Tibial nerve (tissue), 4 donors: ENCODE measurements at places on chromosomes 1 and 21. TPM values are rescaled to one million over a fixed set of nuclear protein-coding genes. Genes with fewer than 3 reads are reported as not detected.

TRIM67 gene
- not detected for total RNA-seq

KIF26B gene
- total RNA-seq: 2.0 TPM

C1orf21 gene
- total RNA-seq: 39.4 TPM

ADGRL4 gene
- 48.0 TPM for total RNA-seq

GRCh38 chr1:26848941-26849774 is 13.8 kb upstream of the SFN start:
- peak overlapping the region; percentile 89 for H3K27ac ChIP-seq
- no peaks in the 10 kb centered on the region for H3K27me3 ChIP-seq
- no peak for DNase-seq
- peaks cover 18% of the 10 kb centered on the region for H3K4me1 ChIP-seq

GRCh38 chr1:62180639-62181038 is 14.0 kb upstream of the L1TD1 start:
- no peaks in the 10 kb centered on the region for H3K4me1 ChIP-seq
- no peak overlapping the region for H3K27ac ChIP-seq

DNA sequence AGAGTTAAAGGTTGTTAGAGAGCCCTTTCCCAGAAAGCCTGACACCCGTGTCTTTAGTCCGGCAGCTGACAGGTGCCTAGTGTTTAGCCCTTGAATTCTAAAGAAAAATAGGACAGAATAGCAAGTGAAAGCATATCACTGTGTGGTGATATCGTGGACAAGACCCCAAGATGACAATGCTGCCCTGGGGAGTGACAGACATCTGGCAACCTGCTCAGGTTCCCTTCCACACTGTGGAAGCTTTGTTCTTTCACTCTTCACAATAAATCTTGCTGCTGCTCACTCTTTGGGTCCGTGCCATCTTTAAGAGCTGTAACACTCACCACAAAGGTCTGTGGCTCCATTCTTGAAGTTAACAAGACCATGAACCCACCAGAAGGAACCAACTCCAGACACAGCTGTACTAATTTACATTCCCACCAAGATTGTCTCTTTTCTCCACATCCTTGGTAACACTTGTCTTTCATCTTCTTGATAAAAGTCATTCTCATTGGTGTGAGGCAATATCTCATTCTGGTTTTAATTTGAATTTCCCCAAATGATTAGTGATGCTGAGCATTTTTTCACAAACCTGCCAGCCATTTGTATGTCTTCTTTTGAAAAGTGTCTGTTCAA is 107.6 kb upstream of the SGIP1 start:
- H3K27me3 ChIP-seq: no peaks in the 10 kb centered on the region
- no peak overlapping the region for H3K4me3 ChIP-seq
- H3K4me1 ChIP-seq: no peaks in the 10 kb centered on the region
- DNase-seq: no peak

- H3K36me3 ChIP-seq: no peaks in the 10 kb centered on the region
- no peaks in the 10 kb centered on the region for H3K27me3 ChIP-seq
- H3K27ac ChIP-seq: no peak overlapping the region
- DNase-seq: no peak
- H3K4me1 ChIP-seq: no peaks in the 10 kb centered on the region
These were observed 59.7 kb downstream of the BRINP2 start for GRCh38 chr1:177230228-177231016.

DNA sequence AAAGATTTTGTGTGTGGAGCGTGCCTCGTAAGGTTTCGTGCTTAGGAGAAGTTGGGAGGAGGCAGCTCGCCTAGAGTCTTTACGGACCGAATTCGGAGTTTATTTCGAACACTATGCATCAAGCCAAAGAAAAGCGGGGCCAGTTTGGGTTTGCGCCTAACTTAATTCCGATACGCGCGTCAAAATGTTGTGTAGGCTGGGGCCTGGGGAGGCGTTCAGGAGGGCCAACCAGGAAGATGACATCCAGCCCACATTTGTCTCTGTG is 6.4 kb downstream of the FOXD2 start:
- peaks cover 97% of the 10 kb centered on the region for H3K27me3 ChIP-seq
- peak overlapping the region; percentile 47 for H3K27ac ChIP-seq

DNA sequence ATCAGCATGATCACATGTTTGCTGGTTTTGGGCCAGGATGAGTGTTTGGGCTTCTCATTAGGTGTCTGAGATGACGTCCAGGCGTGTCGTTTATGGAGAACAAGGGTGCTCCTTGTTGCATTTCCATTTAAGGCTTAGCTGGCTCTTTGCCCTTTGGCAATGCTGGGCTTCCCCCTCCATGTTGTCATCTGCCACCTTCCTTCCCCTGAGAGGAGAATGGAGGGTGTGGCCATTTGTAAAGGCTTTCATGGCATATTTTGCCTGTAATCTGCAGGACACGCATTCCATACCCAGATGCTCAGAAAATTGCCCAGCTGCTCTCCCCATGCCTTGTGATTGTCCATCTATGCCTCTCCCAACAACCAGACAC is 27.7 kb downstream of the PKP1 start:
- H3K36me3 ChIP-seq: no peaks in the 10 kb centered on the region
- DNase-seq: peak; percentile 9
- H3K4me1 ChIP-seq: no peaks in the 10 kb centered on the region
- H3K4me3 ChIP-seq: no peak overlapping the region
- H3K27me3 ChIP-seq: peaks cover 15% of the 10 kb centered on the region

DNA sequence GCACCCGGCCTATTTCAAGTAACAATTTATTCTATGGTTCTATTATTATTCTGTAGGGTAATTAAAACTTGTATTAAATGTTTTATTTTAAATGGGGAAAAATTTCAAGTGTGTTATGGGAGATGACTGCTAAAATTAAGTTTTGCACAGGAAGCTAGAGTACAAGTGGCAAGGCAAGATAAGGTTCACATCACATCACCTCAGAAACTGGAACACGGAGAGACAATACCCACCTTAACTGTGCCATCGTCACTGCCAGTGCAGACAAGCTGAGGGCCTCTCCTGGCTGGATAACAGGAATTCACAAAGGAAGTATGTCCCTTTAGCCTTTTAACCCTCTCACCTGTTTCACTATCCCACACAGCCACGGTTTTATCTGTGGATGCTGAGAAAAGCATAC is 7.6 kb downstream of the SNRNP40 start:
- H3K4me3 ChIP-seq: no peak overlapping the region
- no peak overlapping the region for H3K27ac ChIP-seq
- no peaks in the 10 kb centered on the region for H3K4me1 ChIP-seq
- no peak for DNase-seq
- H3K27me3 ChIP-seq: no peaks in the 10 kb centered on the region
- peaks cover 23% of the 10 kb centered on the region for H3K36me3 ChIP-seq

DNA sequence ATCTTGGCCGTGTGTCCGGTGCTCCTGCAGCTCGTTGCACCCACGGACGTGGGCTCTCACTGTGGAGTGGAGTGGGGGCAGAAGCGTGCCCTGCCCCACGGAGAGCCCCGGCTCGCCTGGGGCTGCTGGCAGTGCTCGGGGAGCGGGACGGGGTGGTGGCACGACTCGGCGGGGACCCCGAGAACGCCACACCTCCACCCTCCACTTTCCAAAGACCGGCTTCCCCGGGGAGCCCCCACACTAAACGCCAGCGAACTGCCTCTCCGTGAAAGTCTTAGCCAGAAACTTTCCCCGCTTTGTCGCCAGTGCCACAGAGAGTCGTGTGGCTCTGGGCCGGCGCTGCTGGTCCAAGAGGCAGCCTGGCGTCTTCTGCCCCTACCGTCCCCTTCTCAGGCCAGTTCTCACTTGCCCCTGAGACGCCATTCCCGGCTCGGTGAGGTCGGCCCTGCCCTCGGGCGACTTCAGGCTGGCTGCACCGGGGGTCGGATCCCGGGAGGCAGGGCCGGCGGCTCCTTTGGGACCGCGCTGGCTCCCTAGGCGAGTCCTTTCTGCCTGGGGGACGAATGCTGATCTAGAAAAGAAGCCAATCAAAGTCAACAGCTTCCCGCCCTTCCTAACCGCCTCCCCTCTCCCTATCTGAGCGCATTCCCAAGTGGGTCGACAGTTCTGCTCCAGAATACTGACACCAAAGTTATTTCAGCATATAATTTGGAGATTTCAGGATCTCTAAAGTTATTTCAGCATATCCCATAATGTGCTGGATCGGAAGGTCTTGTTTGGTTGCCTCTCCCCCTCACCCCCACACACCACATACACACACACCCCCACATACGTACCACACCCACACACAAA is 2.6 kb upstream of the SAMD13 start:
- H3K4me3 ChIP-seq: peak overlapping the region; percentile 85
- peak overlapping the region; percentile 92 for H3K27ac ChIP-seq
- H3K4me1 ChIP-seq: peaks cover 5% of the 10 kb centered on the region
- DNase-seq: peak; percentile 17
- no peaks in the 10 kb centered on the region for H3K36me3 ChIP-seq

DNA sequence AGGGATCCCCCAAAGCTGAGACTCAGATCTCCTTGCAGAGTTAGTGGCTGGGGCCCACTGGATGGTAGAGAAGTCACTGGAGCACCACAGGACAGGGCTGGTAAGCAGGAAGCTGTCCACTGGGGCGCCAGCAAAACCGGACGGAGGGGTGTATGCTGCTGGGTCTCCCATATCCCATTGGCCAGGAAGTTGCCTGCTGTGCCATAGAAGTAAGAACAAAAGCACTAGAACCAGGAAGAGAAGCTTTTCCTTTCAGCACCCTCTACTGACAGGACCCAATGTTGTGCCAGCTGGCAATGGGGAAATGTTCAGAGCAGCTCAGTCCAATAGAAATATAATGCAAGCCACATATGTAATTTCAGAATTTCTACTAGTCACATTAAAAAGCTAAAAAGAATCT is 146.6 kb downstream of the SPATA46 start:
- no peak for DNase-seq
- no peaks in the 10 kb centered on the region for H3K36me3 ChIP-seq
- H3K4me1 ChIP-seq: no peaks in the 10 kb centered on the region
- no peak overlapping the region for H3K4me3 ChIP-seq
- H3K27ac ChIP-seq: no peak overlapping the region

DNA sequence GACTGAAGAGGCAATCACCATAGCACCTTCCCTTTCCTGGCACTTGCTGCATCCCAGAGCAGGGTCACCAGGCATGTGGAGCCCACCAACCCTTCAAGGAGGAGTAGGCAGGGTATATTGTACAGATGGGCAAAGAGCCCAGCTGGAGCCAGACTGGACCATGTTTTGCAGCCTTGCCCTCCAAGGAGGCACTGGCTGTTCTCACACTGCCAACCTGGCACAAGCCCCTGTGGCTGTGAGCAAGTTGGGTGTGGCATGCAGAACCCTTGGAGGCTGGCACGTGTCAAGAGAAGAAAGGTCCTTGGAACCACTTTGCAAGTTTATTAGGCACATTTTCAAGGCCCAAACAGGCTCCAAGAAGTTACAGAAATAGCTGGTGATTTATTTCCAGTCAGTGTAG is 146.4 kb downstream of the FOXD2 start:
- no peaks in the 10 kb centered on the region for H3K4me1 ChIP-seq
- no peak for DNase-seq
- H3K27ac ChIP-seq: no peak overlapping the region
- peaks cover 23% of the 10 kb centered on the region for H3K27me3 ChIP-seq

DNA sequence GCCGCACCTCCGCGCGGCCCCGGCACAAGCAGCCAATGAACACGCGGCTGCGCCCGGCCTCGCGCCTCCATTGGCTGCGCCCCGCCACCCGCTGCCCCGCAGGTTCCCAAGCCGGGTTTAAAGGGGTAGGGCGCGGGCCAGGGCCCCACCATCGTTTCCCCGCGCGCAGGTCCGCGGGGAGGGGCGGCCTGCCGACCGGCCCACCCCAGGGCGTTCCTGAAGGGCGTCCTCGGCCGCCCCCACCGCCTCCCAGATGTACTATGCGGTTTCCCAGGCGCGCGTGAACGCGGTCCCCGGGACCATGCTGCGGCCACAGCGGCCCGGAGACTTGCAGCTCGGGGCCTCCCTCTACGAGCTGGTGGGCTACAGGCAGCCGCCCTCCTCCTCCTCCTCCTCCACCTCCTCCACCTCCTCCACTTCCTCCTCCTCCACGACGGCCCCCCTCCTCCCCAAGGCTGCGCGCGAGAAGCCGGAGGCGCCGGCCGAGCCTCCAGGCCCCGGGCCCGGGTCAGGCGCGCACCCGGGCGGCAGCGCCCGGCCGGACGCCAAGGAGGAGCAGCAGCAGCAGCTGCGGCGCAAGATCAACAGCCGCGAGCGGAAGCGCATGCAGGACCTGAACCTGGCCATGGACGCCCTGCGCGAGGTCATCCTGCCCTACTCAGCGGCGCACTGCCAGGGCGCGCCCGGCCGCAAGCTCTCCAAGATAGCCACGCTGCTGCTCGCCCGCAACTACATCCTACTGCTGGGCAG is at the start of gene OLIG1:
OLIG1 (plus strand) TSS at position 148 of the 750 bp plus-strand sequence; CDS start at position 254, 106 bp downstream.
- H3K4me1 ChIP-seq: peaks cover 15% of the 10 kb centered on the region
- no peaks in the 10 kb centered on the region for H3K36me3 ChIP-seq
- H3K27me3 ChIP-seq: peaks cover 96% of the 10 kb centered on the region
- DNase-seq: no peak
- H3K4me3 ChIP-seq: peak within 1 kb of the TSS; percentile 52

DNA sequence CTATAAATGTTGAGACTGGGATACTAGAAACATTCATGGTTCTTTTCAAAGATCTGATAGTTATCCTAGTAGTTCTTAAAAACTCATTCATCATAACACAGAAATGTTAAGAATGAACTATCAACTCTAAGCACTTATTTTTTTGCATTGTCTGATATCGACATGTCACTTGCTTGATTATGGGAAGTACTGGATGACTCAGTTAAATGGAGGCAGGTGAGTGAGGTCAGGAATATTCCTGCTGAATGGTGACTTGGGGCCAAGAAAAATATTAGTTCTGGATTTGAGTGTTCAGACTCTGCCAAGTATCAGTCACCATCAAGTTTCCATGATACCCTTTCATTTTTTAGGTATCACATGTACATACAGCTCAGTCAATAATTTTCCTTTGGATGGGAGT is 63.6 kb downstream of the NEK7 start:
- H3K36me3 ChIP-seq: no peaks in the 10 kb centered on the region
- no peaks in the 10 kb centered on the region for H3K27me3 ChIP-seq
- H3K4me3 ChIP-seq: no peak overlapping the region

- no peaks in the 10 kb centered on the region for H3K36me3 ChIP-seq
- no peak for DNase-seq
- H3K27me3 ChIP-seq: no peaks in the 10 kb centered on the region
- H3K4me3 ChIP-seq: no peak overlapping the region
These were observed 147.6 kb upstream of the DEPDC1 start for GRCh38 chr1:68644504-68644903.

DNA sequence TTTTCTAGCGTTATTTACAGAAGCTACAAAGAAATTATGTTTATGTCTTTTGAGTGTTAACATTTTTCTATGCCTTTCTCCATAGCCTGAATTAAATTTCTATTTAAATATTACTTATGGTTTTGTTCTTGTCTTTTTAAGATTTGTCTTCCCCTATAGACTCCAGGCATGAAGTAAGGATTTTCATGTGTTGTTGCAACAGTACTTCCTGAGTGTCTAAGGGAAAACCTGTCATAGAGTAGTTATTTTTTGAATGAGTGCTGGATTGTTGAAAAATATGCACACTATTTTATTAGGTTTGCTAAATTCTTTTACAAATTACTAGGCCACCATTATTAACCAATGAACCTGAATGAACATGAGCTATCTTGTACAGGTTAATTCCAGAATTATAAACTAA is 27.1 kb downstream of the SAMSN1 start:
- no peak for DNase-seq
- H3K27ac ChIP-seq: no peak overlapping the region
